GM12864 (cell line): ENCODE measurements at places on chromosomes 7 and 10.

GRCh38 chr10:67609996-67610793 is 85.8 kb downstream of the CTNNA3 start:
- DNase-seq: no peak

DNA sequence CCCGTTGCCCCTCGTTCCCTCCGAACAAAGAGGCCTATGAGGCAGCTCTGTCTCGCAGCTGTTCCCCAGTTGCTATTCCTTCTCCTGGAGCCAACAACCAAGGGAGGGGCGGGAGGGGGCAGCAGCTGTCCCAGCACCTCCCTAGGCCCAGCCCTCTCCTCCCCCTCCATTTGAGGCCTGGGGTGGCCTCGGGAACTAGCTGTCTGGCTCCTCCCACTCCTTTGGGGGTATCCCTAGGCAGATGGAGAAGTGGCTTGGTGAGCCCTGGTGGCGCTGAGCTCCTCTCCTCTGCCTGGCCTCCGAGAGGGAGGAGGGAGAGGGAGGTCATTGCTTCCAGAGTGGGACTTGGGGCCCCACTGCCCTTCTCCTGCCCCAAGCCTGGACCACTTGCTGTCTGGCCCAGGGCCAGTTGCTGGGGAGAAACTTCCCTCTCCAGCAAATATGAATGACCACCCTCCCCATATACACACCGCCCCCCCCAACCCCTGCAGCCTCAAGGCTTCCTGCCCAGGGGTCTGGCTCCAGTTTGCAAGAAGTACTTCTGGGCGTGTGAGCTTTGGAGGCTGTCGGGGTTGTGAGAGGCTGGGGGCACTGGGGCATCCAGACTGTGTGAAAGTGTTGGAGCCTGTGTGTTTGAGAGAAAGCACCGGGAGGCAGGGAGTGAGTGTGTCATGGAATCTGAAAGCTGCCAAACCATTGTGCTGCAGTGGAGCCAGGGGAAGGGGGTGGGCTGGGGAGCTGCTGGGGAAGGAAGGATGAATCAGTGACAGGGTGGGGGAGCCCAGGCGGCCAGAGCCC is 3.1 kb downstream of the FLNC start:
- no peak for DNase-seq

GRCh38 chr7:10429511-10429910 is 544.2 kb upstream of the PHF14 start:
- no peak for DNase-seq

DNA sequence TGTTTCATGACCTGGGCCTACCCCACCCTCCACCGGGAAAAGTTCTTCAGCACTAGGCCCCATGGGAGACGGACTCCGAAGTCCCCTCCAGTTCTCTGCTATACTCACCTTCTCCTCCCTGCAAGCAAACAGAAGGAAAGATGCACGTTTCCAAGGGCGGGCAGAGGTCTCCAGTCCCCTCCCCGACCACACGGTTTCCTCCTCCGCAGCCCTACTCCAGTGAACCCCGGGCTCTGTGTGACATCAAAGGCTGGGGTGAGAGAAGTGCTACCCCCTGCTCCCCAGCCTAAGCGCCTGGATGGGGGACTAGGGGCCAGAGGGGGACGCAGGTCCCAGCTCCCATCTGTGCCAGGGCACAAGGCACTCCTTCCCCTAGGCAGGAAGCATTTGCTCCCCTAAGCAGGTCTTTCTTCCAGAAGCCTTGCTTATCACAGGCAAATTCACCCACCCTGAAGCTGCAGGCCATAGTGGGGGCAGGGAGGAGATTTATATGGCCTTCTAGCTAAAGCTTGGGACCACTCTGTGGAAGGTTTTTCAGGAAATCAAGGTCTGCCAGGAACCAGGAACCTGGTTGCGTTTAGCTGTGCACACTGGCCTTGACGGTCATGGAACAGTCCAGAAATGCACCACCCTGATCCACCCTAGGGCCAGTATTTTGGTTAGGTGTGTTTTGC is 52.8 kb downstream of the ASB13 start:
- DNase-seq: no peak

DNA sequence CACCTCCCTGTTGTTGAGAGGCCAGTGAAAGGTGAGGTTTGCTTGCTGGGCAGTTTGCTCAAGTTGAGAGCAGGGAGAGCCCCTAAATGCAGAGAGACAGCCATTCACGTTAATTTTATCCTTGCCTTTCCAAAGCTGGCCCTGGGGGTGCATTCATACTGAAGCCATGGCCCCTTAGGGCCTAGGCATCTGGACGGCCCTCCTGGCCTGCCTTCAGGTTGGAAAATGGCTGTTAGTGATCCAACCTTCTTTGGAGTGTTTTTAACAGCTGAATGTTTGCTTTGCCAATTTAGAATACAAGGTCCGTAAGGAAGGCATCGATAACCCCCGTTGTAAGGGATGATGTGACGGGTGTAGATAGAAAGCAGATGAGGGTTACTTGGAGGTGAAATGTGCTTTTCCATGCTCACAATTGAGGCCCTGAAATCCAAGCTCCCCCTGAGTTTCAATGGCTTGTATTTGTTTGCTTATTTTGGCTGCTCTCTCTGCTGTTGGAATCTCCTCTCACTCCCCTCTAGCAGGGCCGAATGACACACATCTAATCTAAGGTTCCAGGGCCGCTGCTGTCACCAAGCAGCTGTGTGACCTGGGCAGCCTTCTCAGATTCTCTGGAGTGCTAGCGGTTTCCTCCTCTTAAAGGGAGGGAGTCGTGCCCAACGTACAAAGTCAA is 171.6 kb upstream of the MKI67 start:
- no peak for DNase-seq

DNA sequence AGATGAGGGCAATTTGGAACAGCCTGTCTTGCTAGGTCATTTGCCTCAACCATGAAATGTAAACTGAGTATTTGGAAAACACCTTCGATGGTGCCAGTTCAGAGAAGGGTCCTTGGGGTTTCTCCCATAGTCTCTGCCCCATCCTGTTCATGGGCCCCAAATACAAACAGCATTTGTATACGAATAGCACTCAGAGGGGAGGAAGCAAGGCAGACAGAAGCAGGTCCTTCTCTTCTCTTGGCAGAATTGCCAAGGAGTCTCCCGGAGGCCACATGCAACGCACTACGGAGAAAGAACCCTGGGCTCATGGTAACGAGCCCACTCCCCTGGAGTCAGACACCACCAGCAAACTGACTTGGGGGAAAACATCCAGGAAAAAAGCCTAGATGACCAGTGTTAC is 162.1 kb downstream of the RAB11FIP2 start:
- DNase-seq: no peak

DNA sequence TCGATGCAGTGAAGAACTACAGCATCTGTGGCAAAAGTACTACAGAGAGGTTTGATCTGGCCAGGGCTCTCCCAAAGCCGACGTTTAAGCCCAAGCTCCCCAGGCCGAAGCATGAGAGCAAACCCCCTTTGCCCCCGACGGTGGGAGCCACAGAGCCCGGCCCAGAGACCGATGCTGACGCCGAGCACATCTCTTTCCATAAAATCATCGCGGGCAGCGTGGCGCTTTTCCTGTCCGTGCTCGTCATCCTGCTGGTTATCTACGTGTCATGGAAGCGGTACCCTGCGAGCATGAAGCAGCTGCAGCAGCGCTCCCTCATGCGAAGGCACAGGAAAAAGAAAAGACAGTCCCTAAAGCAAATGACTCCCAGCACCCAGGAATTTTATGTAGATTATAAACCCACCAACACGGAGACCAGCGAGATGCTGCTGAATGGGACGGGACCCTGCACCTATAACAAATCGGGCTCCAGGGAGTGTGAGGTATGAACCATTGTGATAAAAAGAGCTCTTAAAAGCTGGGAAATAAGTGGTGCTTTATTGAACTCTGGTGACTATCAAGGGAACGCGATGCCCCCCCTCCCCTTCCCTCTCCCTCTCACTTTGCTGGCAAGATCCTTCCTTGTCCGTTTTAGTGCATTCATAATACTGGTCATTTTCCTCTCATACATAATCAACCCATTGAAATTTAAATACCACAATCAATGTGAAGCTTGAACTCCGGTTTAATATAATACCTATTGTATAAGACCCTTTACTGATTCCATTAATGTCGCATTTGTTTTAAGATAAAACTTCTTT is 2.3 kb downstream of the LRRTM3 start:
- no peak for DNase-seq
